ENCODE measurements at places on chromosomes 16 and 17. TPM values are rescaled to one million over a fixed set of nuclear protein-coding genes. Genes with fewer than 3 reads are reported as not detected.

NPIPA5 gene
- not detected for total RNA-seq

PRR29 gene
- 1.1 TPM for total RNA-seq

CLEC18A gene
- 1.2 TPM for total RNA-seq

KRTAP17-1 gene
- not detected for total RNA-seq

RFWD3 gene
- 38.0 TPM for total RNA-seq

TEX14 gene
- not detected for total RNA-seq

TNFRSF17 gene
- not detected for total RNA-seq

CDC27 gene
- total RNA-seq: 79.9 TPM

CACNA1H gene
- total RNA-seq: 0.06 TPM

TPSD1 gene
- not detected for total RNA-seq

DNA sequence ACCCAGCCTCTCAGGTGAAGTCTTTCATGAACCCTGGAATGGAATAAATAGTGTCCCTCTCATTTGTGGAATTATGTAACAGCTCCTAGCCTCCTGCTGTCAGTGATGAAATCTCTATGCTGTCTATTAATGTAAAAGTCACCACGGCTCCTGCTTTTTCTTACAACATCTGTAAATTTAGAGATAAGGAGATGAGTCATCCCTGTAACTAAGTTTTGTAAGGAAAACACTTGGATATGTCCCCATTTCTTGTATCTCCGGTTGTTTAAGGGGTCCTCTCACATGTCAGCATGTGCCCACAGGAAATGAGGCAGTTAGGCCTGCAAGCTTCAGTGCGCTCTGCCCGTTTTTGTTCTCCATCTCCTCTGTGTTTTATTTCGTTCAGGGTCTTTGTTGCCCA lies 2.8 kb upstream of the NAT9 start:
- DNase-seq: no peak

GRCh38 chr16:22861580-22861979 lies 47.6 kb downstream of the HS3ST2 start:
- no peak for DNase-seq

GRCh38 chr17:40072040-40072734 lies 9.4 kb downstream of the THRA start:
- peak; percentile 54 for DNase-seq

DNA sequence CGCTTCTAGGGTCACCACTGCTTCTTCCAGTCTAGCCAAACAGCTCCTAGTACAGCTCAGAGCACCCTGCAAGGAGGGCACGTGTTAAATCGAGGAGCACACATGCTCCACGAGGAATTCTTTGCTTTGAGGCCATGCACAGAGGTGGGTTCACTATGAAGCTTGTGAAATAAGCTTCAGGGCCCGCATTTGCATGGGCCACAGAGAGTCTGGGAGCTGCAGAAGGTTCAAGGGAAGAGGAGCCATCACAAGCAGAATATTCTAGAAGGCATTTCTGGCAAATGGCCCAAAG lies 55.3 kb downstream of the MYH13 start:
- no peak for DNase-seq

DNA sequence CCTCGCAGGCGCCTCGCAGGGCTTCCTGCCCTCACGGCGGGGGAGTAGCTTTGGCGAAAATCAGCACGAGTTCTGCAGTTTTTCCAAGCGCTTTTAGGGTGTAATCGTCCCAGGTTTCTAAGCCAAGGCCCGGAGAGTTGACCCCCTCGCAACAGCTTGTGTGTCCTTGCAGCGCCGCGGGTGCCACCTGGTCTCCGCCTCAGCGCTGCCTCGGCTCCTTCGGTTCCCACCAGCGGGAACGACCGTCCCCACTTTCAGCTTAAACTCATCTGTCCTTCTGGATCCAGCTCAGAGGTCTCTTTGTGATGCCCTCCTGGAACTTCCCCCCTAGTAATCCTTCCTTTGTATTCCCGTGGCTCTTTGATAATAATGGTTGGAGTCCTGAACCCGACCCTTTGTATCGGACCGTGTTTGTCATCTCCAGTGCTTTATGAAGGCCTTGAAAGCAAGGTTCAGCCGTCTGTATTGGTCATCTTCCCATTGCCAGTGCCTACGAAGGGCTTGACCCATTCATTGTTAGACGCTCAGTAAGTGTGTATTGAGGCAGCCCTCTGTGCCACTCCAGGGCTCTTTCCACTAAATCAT lies 858 bp upstream of the SMARCE1 start:
- peak; percentile 24 for DNase-seq

- DNase-seq: no peak
Observed at GRCh38 chr16:25625620-25626019, 66.1 kb upstream of the HS3ST4 start.

DNA sequence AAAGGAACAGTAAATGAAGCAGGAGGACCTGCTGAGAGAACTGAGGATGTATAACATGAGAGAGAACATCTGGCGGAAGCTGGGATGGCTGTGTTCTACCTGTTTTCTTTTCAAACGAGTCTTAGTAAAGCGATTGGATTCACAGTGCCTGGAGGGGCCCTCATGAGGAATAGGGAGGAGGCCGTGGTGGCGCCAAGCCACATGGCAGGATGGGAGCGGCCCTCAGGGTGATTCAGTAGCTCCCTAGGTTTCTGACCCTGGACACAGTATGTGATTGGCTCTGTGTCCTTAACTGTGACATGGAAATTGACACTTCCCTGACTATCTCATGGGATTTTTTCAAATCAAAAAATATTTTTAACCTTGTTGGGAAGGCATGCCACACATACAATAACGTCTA lies 32.1 kb downstream of the USP43 start:
- DNase-seq: peak; percentile 45

GRCh38 chr16:56580391-56581048 lies 8.8 kb upstream of the MT3 start:
- no peak for DNase-seq

GRCh38 chr16:29198231-29198630 lies 208.3 kb downstream of the NPIPB11 start:
- no peak for DNase-seq
